ENCODE measurements at places on chromosomes 7 and 10.

DNA sequence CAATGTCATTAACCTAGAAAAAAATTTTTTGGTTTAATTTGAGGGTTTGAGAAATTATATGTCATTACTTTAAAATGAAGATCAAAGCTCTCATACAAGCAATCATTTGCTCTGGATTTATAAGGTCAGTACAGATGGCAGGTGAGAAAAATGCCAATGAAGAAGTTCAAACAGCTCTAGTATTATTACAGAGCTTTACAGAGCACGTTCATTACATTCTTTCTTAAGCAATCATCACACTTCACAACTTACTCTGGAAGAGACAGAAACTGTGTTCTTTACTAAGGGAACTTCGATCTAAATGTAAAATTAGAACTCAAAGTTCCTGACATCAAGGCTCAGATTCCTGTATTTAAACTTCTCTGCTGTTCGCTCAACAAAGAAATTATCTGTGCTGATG is 153.4 kb downstream of the ATE1 start:
- DNase-seq: no peak

- DNase-seq: no peak
Observed at GRCh38 chr7:155003092-155003375, at the start of gene PAXIP1. Gene PAXIP1 (minus strand): TSS chr7:155003124. CDS start chr7:155002929, 195 bp downstream.

DNA sequence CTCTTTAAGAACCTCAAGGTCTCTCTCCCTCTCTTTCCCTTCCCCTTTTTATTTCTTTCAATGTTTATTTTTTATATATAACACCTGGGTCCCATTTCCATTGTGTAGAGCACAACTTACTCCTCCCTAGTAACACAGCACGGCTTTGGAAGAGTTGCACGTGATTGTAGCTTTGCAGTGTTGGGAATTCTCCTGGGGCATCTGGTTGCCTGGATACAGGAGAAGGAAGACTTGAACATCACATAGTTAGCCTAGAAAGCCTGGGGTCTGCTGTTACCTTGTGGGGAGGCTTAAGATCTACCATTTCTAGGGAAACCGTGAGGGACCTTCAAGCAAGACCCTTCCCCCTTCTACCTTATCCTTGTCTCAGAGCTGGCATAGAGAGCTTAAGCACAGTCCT is 41.1 kb upstream of the NFKB2 start:
- DNase-seq: no peak

DNA sequence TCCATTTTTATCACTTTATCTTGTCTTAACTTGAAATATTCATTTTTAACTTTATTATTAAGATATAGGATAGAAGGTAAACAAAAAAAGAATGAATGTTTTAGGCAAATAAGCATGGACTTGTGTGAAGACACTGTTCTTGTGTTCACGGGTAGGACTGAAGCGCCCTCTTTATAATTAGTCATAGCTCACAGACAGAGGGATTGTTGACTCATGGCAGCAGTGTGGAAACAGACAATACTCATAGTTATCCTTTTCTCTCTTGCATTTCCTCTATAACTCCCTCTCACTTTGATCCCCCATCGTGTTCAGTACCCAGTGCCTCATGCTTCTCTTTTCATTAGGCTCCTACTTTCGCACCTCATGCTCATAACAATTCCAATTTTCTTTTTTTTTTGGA is 731.8 kb downstream of the PHTF2 start:
- DNase-seq: no peak

DNA sequence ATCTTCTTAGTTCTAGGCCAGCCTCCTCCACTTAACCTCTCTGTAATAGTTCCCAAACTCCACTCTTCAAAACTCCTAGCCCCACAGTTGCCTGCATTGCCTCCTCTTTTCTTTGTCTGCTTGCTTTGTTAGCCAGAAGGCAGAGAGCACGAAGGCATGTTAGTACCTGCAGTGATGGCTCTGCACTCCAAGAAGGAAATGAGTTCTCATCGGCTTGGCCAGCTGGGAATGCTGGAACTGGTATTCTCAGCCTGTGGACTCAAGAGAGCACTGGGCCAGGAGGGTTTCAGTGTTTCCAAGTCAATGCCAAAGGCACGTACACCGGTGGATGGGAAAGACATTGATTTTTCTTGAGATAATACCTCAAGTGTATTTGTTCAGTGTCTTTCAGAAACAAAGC is 66.3 kb upstream of the HABP2 start:
- DNase-seq: no peak
